Myocyte (in vitro differentiated cells): ENCODE measurements at places on chromosomes 6 and 20. TPM values are rescaled to one million over a fixed set of nuclear protein-coding genes. Genes with fewer than 3 reads are reported as not detected.

DNA sequence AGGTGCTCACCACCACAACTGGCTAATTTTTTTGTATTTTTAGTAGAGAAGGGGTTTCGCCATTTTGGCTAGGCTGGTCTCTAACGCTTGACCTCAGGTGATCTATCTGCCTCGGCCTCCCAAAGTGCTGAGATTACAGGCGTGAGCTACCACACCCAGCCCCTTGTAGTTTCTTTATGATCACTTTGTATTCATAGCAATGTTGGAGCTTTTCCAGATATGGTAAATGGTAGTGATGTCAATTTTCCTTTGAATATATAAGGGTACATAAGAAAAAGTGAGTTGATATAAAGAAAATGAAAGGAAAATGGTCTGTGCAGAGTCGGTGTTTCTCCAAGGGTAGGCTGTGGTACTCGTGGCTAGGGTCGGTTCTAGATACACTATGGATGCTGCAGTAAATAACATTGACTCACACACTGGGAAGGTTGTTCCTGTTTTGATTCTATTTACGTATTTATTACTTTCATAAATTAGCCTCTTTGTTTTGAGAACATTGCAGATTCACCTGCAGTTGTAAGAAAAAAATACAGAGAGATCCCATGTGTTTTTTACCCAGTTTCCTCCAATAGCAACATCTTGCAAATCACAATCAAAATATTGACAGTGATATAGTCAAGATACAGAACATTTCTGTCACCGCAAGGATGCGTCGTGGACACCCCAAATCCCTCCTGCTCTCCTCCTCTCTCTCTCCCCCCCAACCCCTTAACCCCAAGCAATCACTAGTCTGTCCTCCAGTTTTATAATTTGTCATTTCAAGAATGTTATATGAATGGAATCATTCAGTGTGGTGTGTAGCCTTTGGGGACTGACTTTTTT is 2.5 kb downstream of the ZNF831 start:
- DNase-seq = no peak

DNA sequence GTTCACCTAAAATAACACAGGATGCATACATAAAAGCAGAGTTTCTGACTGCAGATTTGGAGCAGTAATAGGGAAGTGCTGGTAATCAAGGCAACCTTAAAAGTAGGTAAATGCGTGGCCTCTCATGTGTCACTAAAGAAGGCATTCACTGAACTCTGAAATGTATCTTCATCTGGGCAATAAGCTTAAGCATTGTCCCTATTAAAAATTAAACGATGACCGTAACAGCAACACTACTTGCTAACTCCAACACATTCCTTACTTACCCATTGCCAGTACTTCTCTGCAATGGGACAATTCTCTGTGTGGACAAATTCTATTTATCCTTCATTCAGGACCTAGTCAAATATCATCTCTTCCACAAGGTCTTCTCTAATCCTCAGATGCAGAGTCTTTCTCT is 19.9 kb downstream of the ADGRF1 start:
- no peak for DNase-seq

- no peak for DNase-seq
Observed at GRCh38 chr6:106872049-106872448, 102.5 kb downstream of the CD24 start.

- DNase-seq = no peak
Observed at GRCh38 chr6:69308584-69308983, 488.2 kb downstream of the LMBRD1 start.

- no peak for DNase-seq
Observed at GRCh38 chr20:48636301-48636700, 191.5 kb downstream of the PREX1 start.

DNA sequence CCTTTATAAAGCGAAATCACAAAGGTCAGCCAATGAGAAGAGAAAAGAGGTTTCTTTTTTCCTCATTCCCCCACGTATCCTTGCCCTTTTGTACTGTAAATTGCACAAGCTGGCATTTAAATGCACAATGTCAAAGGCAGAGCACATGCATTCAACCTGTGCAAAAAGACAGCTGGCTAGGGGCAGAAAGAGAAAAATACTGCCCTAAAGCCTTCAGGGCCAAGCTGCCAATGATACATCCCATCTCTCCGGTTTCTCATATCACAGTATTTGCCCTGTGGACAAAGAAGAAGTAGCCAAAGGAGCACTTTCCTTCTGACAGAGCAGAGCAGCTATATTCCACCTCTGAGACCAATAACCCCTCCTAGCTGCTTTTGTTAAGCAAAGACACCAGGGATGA is 219.2 kb downstream of the TRDN start:
- DNase-seq = no peak

DNA sequence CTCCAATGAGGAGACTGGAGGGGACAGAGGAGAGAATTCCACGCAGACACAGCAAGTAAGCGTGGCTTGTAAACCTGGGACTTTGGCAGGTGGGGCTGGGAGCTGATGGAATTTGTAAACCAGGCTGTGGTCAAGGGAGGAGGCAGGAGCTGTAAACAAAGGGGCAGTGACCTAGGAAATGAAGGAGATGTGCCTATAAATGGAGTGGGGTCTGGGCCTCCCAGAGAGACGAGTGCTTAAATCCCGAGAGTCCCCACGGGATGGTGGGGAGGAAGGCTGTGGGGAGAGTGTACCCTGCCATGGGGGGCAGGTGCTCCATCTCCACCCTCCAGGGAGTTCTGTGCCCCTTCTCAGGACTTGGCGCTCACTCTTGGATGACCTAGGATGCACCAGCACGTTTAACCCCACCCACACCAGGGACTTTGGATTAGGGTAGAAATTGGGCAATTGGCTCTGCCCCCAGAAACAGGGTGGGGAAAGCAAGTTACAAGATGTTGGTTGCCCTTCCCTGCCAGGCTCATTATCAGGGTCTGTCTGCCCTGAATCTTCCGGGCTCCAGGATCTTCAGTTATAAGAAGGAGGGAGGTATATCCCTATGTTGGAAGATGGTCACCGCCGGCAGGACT is 4.0 kb upstream of the DHX16 start:
- DNase-seq = no peak

DNA sequence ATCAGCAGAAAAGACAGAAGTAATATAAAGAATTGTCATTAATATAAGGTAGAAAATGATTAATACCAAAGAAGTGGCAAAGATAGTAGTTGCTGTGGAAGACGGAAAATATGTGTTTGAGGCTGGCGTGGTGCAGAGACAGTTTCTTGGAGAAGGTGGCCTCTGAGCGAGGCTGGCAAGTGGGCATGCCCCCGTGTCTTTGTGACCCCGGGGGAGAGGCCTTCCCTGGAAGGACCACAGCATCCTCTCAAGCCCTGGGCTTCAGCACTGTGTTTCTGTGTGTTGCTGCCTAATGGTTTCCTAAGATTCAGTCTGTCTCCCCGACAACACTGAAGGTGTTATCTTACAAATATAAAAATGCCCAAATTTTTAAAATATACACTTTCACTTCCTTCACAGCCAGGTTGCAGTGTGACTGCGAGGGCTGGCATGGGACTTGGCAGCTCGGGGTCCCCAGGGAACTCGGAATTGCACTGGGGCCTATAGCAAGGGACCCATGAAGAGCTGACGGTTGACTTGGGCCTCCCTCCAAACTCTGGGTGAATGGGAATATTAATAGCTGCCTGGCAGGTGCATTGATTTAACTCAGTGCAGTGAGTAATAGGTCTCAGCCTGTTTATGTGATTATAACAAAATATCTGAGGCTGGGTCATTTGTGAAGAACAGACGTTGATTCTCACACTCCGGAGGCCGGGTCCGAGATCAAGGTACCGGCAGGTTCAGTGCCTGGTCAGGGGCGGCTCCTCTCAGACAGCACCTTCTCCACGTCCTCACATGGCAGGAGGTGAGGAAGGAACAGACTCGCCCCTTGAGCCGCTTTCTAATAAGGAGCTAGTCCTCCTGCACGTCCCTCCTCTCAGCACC is 47.4 kb upstream of the AFDN start:
- DNase-seq = no peak

Gene BTN1A1
- total RNA-seq = not detected in 2 replicates

Gene EPPIN
- total RNA-seq = not detected in 2 replicates

Gene OPRM1
- not detected in 2 replicates for total RNA-seq

Gene CCR6
- not detected in 2 replicates for total RNA-seq
